ENCODE measurements at places on chromosomes 5 and 9.

GRCh38 chr5:150303660-150304386, 1.1 kb upstream of the ARSI start:
- DNase-seq = no peak

DNA sequence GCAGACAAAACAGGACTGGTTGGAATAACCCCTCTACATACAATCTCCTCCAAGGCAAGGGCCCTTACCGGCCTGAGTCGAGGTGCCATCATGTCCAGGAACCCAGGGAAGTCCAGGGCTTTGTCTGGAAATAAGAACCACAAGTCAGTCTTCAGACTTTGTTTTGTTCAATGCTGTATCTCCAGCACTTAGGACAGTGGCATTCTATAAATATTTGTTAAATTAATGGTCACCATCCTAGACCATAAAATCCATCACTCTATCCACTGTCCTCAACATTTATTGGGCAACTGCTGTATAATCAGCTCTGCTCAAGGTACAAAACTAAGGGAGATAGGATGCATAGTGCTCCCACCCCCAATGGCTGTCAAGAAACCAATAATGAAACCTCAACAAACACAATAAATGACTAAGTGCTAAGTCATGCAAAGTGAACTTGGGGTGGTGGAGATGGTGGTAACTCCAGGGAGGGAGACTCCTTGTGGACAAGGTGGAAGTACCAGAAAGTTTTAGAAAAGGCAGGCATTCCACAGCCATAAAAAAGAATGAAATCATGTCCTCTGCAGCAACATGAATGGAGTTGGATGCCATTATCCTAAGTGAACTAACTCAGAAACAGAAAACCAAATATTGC, 5.0 kb downstream of the RELL2 start:
- DNase-seq = no peak

DNA sequence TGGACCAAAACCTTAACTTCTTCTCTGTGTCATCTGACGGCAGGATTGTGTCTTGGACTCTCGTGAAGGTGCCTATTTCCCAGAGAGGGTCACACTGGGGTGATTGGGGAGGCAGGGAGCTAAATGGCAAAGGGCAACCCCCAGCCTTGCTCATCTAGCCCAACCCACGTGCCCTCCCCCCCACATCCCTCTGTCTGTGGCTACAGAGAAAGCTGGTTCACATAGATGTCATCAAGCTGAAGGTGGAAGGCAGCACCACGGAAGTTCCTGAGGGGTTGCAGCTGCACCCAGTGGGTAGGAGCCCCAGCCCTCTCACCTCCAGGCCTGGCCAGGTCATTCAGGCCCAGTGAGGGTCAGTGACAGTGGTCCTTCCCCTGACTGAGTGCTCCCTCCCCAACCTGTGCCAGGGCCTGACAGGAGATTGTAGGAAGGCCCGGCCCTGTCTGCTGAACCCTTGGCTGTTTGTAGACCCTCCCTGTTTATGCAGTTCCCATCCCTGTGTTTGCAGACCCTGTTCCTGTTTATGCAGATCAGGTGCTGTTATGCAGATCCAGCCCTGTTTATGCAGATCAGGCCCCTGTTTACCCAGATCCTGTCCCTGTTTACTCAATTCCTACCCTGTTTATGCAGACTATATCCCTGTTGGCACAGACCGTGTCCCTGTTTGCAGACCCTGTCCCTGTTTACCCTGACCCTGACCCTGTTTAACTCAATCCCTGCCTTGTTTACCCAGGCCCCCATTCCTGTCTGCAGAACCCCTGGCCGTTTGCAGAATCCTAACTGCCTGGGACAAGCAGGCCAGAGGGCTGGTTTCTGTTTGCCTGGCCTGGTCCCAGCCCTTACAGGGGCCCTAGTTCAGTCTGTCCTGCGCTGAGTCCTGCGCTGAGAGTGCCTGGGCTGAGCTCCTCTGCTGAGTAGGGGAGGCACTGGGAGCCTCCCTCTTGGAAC, 10.4 kb downstream of the ENHO start:
- no peak for DNase-seq

GRCh38 chr9:127608104-127608966, 3.7 kb upstream of the STXBP1 start:
- DNase-seq = no peak

Measured in fibroblast of skin of left biceps (primary cell).